Stimulated activated CD8-positive, alpha-beta memory T cell treated with anti-CD3 and anti-CD28 coated beads, Interleukin-4, amount 100 ng/mL, for 48 hours (primary cell): ENCODE measurements at places on chromosomes 6 and 20.

GRCh38 chr6:142544199-142544838 is 242.5 kb downstream of the ADGRG6 start:
- DNase-seq = no peak

DNA sequence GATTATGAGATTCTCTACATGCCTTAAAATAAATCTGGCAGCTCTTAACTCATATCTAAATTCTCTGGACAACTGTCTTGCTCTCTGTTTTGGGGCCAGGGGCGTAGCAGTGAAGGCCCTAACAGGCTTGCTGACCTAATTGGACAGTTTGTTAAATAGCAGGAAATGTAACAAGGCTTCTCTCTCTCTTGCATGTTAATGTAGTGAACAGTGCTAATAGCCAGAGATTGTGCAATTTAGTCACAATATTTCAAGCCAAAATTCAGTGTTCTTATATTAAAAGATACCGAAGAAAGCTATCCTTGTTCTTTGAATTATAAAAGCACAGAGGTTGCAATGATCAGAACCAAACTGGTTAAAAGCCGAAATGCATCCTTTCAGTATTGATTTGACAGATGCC is 3.0 kb downstream of the PPP1R3D start:
- no peak for DNase-seq

DNA sequence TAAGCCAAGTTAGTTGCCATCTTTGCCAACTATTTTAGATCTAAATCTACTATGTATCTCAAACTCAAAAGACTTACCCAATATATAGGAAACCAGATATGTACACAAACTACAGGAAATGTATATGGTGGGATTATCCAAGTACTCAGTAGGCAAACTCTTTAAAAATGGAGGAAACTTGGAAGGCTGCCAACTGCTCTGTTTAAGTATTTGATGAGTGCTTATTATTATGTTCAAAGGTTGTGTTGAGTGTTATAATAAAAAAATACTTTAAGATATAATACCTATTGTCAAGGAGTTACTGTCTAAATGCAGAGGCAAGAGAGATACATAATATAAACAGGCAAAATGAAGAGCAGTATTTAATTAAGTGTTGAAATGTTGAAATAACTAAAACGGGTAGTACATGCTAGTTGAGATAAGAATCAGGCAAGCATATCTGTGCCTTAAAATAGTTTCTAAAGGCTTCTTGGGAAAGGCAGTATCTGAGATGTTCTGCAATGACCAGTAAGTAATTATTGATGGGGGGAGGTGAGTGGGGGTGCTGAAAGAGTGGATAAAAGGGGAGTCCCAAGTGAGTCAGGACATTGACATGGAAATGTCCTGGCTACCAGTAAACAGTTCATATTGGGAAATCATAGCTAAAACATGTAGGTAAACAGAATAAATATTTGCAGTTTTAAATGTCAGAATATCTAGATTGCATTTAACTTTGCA is 6.5 kb upstream of the DST start:
- DNase-seq = no peak

DNA sequence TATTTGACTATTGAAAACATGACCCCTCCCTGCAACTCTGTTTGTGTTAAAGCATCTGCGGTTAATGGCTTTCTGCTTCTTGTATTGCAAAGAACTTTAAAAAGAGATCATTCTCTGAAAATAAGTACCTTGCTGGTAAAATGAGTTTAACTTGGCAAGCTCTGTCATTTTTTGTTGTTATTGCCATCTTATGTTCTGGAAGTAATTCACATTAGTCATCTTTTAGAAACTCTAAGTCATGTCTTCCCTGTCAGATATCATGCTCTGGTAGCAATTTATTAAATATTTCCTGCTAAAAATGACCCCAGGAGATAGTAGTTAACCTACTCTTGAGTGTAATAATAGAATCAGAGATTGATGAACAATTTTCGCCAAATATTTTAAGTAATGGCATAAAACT is 890.6 kb downstream of the KIF16B start:
- DNase-seq = no peak

GRCh38 chr6:137879299-137879698 is 12.2 kb downstream of the TNFAIP3 start:
- no peak for DNase-seq

- DNase-seq = no peak
These were observed 66.4 kb downstream of the PKHD1 start for GRCh38 chr6:52020945-52021570.

- DNase-seq = no peak
These were observed 99.7 kb downstream of the PDE7B start for GRCh38 chr6:135951169-135951568.

- DNase-seq = no peak
These were observed 339.7 kb downstream of the TAF4 start for GRCh38 chr20:61725966-61726365.

DNA sequence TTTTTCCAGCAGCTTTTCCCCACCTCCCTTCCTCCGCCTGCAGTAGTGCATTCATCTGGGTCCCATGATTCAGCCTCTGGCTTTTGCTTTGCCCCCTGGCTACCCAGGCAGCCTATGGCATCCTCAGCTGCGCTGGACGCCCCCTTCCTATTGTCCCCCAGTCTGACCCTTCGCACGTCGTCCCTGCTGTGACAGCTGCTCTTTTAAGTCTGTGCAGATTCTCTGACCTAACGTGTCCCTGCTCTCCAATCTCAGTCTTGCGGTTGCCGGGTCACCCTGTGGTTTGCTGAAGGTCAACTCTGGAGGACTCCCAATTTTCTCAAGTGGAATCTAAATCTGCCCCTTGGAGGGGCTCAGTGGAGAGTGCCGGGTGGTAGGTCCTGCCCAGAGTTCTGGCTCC is 294.3 kb downstream of the CDC5L start:
- DNase-seq = no peak

GRCh38 chr6:156729248-156729647 is 47.9 kb upstream of the ARID1B start:
- no peak for DNase-seq

- no peak for DNase-seq
These were observed 172.0 kb downstream of the EYA2 start for GRCh38 chr20:47066484-47067270.

- no peak for DNase-seq
These were observed 50.0 kb downstream of the SGK1 start for GRCh38 chr6:134267917-134268361.

DNA sequence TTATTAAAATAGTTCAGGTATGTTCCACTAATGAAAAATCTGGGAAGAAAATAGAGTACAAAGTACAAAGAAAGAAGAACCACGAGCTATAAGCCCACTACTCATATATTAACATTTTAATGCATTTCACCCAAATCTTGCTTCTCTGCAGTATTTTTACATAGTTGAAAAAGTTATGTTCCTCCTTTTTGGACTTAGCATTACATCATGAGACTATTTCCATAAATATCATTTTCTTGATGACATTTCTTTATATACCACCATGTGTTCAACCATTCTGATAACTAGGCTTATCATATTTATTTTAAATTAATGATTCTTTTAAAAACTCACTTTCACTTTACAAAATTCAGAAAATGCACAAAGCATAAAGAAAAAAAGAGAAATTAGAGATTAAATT is 3.0 kb downstream of the IPCEF1 start:
- DNase-seq = no peak

DNA sequence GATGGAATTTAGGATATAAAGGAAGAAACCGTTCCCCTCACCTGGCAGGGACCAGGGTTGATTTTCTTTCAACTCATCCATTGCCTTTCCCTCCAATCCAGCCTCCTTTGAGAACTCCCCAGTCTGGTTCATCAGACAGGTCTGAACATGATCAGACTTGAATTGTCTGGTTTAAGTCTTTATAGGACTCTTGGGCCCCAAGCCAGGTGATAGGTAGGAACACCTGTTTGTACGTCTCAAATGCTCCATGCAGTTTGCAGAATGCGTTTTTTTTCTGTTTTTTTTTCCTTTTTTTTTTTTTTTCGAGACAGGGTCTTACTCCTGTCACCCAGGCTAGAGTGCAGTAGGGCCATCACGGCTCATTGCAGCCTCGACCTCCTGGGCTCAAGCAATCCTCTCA is 4.1 kb upstream of the CEP250 start:
- DNase-seq = no peak

DNA sequence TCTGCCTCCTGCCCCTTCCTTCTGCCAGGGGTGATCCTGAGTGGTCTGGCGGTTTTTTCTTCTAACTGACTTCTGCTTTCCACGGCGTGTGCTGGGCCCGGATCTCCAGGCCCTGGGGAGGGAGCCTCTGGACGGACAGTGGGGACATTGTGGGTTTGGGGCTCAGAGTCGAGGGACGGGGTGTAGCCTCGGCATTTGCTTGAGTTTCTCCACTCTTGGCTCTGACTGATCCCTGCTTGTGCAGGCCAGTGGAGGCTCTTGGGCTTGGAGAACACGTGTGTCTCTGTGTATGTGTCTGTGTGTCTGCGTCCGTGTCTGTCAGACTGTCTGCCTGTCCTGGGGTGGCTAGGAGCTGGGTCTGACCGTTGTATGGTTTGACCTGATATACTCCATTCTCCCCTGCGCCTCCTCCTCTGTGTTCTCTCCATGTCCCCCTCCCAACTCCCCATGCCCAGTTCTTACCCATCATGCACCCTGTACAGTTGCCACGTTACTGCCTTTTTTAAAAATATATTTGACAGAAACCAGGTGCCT is 10.2 kb downstream of the SLC29A1 start:
- DNase-seq = no peak

- no peak for DNase-seq
These were observed 33.0 kb downstream of the SYNJ2 start for GRCh38 chr6:158014505-158015187.

GRCh38 chr6:30151580-30151979 is 9.4 kb downstream of the TRIM10 start:
- no peak for DNase-seq
